SIG-M5 (cell line): ENCODE measurements at places on chromosomes 2 and 18.

GRCh38 chr2:235217846-235218245, 266.0 kb downstream of the SH3BP4 start:
- no peak for DNase-seq

GRCh38 chr2:157777427-157777826, 98.7 kb downstream of the ACVR1 start:
- DNase-seq: no peak

DNA sequence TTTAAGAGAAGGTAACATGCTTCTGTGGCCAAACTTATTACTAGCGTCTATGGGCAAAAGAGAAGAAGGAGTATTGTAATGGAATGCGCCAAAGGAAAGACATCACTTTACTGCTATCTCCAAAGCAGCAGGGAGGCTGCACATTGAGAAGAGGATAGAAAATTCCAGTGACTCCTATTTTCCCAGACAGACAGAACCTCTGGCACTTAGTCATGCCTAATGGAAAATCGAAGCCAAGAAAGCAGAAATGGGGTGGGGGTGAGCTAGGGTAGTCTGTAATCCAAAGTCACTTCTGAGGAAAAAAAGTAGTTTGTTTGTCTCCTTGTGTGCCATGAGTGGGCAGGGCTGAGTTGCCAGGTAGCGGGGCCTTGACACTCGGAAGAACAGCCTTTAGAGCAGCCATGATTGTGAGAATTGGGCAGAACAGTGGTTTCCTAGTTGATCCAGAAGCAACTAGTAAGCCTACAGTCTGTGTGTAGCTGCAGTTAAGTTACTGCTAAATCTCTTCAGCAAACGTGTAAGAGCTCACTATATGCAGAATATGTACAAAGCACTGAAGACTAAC, 79.4 kb upstream of the FOSL2 start:
- no peak for DNase-seq

GRCh38 chr2:204060841-204061240, 124.3 kb downstream of the ICOS start:
- no peak for DNase-seq

- no peak for DNase-seq
Measured at GRCh38 chr2:179237209-179237946, 27.3 kb downstream of the SESTD1 start.

GRCh38 chr2:128261245-128262128, 57.2 kb downstream of the HS6ST1 start:
- DNase-seq: no peak

DNA sequence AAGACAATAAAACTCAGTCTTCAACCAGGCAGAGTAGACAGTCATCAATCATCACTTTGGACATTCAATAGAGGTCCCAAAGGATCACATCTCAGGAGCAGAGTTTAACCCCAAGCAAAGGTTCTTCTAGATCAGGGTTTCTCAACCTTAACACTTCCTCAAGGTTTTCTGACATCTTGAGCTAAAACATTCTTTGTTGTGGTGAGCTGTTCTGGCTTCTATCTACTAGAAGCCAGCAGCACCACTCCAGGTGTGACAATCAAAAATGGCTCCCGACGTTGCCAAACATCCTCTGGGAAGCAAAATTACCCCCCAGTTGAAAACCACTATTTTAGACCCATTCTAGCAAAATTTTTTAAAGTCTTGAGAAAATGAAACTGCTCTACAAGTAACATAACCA, 22.0 kb downstream of the RTTN start:
- DNase-seq: no peak

DNA sequence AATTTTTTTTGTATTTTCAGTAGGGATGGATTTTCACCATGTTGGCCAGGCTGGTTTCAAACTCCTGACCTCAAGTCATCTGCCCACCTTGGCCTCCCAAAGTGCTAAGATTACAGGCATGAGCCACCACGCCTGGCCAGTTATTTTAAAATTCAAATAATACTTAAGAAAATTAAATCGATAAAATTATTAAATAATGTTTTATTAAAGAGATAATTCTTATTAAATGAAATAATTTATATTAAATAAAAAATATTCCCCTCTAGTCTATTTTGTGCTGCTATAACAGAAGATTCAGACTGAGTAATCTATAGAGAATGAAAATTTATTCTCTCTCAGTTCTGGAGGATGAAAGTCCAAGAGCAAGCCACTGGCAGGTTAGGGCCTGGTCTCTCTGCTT, 61.2 kb downstream of the PDK1 start:
- no peak for DNase-seq
